ENCODE measurements at places on chromosomes 5 and 9.
A peak's percentile ranks its signal among the peaks of the same experiment; 100 is the strongest.

- DNase-seq: no peak
These were observed 18.9 kb downstream of the CAMK2A start for GRCh38 chr5:150270541-150271295.

GRCh38 chr5:91059409-91059808, 323.7 kb downstream of the ARRDC3 start:
- no peak for DNase-seq

- DNase-seq: no peak
These were observed 6.3 kb downstream of the UCK1 start for GRCh38 chr9:131524665-131525315.

DNA sequence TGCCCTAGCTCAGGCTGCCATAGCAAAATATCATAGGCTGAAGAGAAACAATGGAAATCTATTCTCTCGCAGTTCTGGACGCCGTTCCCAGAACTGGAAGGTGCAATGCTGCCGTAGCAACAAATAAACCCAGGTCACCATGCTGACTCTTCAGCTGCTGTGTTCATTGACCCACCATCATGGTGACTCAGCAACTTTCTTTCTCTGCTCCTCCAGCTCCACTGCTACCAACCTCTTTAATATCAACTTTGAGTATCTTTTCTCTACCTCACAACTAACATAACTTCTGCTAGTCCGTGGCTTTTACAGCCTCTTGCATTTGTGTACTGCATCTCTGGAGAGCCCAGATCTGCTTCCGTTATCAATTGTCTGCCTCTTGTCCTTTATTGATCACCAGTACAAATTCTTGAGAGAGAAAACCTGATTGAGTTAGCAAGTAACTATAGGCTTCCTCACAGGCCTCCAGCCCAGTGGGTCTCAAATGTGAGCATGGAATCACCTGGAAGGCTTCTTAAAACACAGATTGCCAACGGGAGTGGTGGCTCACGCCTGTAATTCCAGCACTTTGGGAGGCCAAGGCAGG, 47.3 kb upstream of the SLC30A5 start:
- DNase-seq: no peak

DNA sequence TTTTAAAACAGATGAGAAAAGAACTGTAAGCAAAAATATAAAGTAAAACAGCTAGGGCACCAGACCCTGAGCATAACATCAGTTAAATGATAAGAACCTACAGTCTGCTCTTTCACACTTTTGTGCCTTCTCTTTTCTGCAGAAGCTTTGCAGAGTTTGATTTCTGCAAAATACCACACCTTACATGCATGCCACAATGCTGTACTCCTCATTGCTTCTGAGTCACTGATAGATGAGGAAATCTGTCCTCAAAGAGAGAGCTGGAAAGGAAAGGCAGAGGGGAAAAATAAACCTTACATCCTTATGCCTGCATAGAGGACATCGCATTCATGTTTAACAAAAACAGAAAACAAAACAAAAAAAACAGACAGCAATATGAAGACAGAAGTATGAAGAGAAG, 142.9 kb downstream of the ATPSCKMT start:
- no peak for DNase-seq

DNA sequence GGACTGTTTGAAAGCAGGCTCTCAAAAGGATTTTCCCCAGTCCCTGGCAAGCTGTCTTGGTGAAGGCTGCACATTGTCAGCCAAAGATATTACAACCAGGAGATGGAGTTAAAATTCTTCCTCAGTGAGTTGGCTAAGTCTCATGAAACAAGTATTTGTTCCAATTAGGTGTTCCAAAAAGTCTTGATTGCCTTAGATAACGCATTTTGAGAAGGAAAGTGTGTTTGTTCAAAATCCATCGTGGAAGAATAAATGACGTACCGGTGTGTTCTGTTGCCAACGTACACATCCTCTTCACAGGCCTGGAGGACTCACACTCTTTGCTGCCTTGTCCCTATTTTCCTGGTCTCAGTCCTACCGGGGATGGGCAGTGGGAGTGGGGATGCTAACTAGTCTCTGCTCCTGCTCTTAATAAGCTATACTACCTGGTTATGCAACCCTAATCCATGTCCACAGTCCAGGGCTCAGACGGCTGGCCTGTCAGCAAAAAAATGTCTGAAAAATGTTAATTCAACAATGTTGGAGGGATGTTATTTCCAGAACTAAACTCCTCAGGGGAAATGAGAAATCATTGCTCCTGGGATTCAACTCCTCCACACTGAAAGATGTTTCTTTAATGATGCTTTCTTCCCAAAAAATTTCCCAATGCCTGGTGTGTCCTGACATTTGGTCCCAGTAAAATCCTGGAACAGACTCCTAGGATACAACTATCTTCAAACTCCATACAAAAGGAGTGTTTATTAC, 175.3 kb upstream of the KLF9 start:
- no peak for DNase-seq

DNA sequence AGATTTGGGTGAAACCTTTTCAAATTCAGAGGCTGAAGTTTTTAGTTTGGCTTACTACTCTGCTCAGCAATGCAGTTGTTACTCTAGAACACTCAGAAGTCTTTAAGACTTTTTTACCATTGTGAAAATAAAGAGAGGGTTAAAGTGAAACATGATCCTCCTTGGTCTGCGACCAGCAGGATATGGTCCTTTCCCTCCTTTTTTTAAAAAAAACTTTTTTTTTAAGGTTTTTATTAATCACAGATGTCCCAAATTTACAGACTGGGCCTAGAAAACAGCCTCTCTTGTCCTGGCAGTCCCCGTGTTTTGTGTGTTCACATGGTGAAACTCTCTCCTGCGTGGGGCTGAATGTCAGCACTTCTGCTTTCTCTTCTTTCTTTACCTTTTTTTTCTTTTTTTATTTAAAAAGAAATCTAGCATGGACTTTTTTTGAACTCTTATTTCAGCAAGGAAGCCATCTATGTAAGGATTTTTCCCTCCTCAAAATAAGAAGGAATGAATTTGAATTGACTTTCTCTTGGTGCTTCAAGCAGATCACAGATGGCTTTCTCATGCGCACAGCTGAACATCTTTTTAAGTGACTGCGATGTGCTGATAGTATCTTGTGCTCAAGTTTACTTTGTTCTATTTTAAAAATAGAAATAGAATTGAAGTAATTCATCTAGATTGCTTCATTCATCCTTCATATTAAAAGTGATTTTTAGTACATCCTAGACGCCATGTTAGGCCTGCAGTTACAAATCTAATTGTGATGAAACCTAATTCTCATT, 128.7 kb upstream of the OTULINL start:
- no peak for DNase-seq

DNA sequence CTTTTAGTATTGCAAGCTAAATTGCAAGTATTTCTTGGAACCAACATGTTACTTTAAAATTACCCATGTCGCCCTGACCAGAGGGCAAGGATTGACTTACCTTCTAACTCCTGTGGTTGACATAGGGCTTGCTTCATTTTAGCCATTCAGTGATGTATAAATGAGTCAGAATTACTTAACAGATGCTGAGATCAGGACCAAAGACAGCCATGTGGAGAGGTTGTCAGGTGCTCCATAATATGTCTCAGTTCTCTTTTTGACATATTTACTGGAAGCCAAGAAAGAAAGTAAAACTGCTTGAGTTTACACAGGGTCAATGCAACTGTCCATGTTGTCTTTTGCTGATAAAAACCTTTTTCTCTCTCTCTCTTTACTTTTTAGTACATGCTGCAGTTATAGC, 33.2 kb downstream of the F2RL2 start:
- no peak for DNase-seq

- peak; percentile 96 for DNase-seq
These were observed 112.2 kb downstream of the RPS23 start for GRCh38 chr5:82165740-82166530.

- no peak for DNase-seq
These were observed 779 bp downstream of the FAM13B start for GRCh38 chr5:138032028-138032571.

DNA sequence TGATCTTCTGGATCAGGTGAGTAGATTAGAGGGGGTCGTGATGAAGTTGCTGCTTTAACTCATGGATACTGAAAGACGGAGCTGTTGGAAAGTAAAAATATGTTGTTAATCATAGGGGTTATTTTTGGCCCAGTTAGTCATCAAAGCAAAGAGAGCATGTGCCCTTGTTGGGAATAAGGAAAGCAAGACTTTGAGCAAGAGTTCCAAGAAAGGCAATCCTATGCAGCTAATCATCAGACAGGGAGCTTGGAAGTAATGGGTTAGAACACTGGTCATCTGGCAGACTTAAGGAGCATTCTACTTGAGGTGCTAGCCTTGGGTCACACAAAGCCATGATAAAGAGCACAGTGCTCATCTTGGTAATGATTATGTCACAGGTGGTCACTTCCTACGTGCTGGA, 18.3 kb downstream of the ASPN start:
- DNase-seq: no peak

GRCh38 chr5:87020099-87020934, 247.4 kb upstream of the RASA1 start:
- no peak for DNase-seq

DNA sequence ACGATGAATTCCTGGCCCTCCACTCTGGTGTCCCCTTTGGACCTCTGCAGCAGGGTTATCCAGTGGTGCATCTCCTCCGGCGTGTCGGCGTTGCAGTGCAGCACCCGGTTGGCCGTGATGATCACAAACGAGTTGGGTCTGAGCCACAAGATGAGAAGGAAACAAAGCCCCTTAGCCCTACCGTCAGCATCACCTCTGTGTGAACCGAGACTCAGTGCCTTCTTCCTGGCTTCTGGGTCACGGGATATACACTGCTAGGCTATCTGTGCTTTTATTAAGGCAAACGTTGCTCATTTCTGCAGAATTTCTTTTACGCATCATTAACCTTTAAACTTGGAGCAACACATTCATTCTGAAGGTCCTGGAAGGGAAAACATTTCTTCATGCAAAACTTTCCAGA, 65.1 kb upstream of the RETREG1 start:
- no peak for DNase-seq

DNA sequence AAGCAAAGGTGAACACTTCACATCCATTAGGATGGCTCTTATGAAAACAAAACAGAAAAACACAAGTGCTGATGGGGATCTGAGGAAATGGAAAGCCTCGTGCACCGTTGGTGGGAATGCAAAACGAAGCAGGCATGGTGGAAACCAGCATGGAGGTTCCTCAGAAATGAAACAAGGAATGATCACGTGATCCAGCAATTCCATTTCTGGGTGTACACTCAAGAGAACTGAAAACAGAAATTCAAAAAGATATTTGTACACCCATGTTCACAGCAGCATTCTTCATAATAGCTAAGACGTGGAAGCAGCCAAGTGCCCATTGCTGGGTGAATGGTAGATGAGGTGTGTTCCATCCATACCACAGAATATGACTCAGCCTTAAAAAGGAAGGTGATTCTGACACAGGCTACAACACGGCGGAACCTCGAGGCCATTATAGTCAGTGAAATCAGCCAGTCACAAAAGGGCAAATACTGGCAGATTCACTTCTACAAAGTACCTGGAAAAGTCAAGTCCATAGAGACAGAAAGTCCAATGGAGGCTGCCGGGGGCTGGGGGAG, 87.2 kb upstream of the RAPGEF1 start:
- no peak for DNase-seq

- DNase-seq: no peak
These were observed 624 bp upstream of the RETREG1 start for GRCh38 chr5:16617274-16617968.

- no peak for DNase-seq
These were observed 87.4 kb downstream of the THBS4 start for GRCh38 chr5:80122579-80122978.

DNA sequence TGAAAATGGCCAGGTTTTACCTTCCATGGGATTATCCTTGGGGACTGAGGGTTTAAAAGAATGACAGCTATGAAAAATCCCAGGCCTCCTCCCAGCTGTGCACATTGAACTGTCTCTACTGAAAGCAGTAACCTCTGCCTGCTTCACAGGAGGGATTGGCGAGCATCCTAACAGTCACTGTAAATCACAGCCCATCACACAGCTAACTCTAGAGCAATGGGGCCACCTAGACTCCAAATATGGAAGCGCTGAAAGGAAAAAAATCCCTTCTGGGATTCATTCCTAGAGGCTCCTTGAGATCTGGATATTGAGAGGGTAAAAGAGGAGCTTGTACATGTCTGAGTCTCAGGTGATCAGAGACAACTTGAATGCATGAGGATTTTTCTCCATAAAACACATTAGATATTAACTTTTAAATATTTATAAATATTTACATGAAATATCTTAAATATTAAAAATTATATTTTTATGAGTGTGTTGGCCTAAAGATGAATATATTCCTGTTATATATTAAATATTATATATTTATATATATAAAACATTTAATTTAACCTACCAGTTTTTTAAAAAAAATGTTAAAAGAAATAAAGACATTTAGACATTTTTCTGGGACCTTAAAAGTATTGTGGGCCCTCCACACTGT, 133.8 kb upstream of the SLC24A2 start:
- DNase-seq: peak; percentile 85

- DNase-seq: no peak
These were observed 10.9 kb downstream of the HK3 start for GRCh38 chr5:176888016-176888864.

- no peak for DNase-seq
These were observed 6.4 kb upstream of the SMIM32 start for GRCh38 chr5:136199408-136199807.

GRCh38 chr9:38418366-38418765, 5.9 kb downstream of the IGFBPL1 start:
- DNase-seq: no peak

DNA sequence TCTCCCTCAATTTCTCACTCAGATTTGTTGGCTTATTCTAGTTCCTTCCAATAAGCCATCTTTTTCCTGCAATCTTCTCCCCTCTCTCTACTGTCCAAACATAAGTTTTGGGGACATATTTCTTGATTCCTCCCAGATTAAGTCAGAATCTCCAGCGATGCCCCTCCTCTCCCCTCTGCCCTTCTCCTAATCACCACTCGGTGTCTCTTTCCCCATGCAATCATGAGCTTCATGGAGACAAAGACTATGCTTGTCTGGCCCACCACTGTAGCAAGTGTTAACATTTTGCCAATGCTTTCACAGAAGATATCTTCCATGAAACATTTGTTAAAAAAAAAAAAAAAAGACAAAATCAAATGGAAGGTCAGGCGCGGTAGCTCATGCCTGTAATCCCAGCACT, 42.4 kb downstream of the PDE6A start:
- no peak for DNase-seq

- DNase-seq: no peak
These were observed 205.5 kb downstream of the CACNA1B start for GRCh38 chr9:138082918-138083636.

- peak; percentile 45 for DNase-seq
These were observed 15.8 kb downstream of the CWC27 start for GRCh38 chr5:64784451-64785025.

- no peak for DNase-seq
These were observed 56.8 kb downstream of the FAT2 start for GRCh38 chr5:151534350-151534749.

GRCh38 chr5:177496727-177497291, 595 bp downstream of the PDLIM7 start:
- peak; percentile 39 for DNase-seq

DNA sequence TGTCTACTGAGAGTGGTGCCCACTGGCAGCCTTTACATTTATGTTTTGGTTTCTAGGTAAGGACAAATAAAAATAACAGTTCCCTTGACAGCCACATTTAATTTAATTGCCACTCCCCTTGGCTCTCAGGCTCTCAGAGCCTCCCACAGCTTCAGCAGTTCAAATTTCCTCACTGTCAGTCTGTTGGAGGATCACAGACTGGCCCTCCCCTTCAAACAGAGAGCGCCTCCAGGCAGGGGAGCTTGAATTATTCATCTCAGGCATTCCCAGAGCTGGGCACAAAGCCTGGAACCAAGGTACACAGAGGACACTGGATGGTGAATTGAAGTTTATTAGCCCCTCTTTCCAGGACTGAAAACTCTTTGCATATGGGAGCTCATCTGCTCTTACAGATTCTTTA, 407.7 kb downstream of the SPOCK1 start:
- DNase-seq: peak; percentile 41

- no peak for DNase-seq
These were observed 116.5 kb downstream of the ANKRD55 start for GRCh38 chr5:56116599-56117141.
